ENCODE measurements at places on chromosomes 4 and X.

GRCh38 chrX:13304052-13304451 is 15.8 kb downstream of the ATXN3L start:
- DNase-seq = no peak

DNA sequence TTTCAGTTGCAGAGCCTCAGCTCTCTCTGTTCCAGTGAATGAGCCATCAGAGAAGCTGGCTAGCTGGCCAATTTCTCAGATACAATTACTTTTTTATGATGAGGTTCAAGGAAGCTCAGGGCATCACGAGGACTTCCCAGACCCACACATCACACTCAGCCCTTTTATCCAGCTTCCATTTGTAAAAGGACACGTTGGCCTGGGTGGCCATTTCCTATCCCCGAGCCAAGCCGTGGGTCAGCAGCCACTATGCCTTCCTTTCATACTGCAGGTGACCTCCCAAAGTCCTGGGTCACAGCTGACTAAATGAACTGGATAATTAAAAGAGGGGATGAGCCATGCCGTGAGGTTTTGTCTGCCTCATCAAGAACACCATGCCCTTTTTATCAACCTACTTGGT is 236.9 kb upstream of the PPARGC1A start:
- DNase-seq = no peak

- DNase-seq = no peak
Measured at GRCh38 chr4:53508446-53508845, 82.8 kb downstream of the LNX1 start.

DNA sequence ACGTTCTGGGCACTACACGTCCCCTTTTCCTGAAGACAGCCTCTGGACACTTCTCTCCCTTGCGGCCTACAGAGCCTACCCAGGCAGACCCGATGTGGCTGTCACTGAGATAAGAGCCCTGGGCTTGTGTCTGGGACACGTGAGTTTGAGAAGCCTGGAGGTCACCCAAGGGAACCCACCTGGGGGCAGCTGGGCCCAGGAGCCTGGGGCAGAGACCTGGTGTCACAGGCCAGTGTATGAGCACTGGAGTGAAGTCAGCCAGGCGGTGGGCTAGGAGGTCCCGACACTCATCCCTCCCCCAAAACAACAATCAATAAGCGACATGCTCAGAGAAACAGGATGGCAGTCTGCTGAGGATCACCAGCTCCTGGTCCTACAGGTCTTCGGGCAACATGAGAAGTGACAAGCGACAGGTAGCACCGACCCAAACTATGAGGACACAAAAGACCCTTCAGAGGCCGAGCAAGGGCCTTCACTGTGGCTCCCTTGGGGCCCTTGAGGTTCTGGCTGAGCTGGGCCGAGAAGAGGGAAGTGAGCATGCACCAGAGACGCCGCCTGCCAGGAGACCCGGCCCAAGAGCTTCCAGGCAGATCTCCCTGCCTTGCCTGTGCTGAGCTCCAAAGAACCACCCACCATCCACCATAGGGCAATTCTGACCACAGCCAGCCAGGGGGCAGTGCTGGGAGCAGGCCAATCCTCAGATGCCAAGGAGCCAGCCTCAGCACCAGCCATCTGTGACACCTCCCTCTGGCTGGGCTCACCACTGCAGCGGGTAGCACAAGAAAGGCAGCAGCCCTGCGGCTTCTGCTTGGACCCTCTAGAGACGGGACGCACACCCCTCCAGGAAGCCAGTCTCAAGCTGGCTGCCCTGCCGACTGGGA is 11.0 kb upstream of the DUSP9 start:
- peak; percentile 16 for DNase-seq

DNA sequence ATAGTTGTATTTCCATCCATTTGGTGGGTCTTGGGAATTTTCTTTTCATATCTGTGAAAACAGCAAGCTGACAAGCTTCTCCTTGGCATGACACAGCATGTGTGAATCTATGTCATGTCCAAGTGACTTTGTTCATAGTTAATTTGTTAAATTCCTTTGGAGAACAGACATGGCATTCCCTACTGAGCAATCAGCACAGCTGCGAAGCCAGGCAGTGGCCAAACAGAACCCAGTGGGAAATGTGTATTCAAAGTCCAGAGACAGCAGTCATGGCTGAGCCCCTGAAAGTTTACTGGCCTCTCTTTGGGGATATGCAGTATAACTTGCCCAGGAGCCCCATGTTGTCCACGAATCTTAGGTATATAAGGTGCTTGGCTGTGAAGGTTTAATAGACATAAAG is 474.7 kb downstream of the NKX6-1 start:
- DNase-seq = no peak

GRCh38 chr4:181365671-181366070 is 877.5 kb upstream of the TENM3 start:
- no peak for DNase-seq

DNA sequence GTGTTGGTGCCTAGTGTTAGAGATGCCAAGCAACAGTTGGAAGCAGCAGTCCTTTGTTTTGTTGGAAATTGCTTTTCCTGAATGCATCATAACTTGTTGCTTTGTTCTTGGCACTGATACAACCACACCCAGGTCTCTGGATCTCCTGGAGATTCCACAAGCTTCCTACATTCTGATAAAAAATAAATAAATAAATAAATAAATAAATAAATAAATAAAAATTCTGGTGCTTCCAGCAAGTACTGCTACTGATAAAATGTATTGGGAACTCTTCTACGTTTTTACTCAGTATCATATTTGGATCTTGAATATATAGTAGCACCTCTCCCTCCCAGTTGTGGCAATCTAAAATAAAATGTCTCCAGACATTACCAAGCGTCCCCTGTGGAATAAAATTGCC is 62.7 kb upstream of the GRID2 start:
- no peak for DNase-seq

DNA sequence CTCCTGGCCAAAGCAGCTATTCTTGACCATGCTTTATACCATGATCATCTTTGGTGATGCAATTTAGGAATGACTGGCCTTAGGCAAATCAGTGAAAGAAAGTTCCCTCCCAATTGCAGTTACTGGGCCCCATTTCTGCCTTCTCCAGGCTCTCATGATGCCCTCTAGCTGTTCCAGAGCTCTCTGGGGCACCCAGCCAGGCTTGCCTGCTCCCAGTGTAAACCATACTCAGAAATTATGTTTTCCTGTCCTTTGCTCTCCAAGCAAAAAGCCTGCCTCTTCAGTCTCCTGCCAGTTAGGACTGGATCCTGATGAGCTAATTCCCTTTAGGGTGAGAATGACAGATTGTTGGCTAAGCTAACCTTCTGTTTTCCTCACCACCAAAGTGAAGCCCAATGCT is 85.3 kb upstream of the RBPJ start:
- DNase-seq = no peak

DNA sequence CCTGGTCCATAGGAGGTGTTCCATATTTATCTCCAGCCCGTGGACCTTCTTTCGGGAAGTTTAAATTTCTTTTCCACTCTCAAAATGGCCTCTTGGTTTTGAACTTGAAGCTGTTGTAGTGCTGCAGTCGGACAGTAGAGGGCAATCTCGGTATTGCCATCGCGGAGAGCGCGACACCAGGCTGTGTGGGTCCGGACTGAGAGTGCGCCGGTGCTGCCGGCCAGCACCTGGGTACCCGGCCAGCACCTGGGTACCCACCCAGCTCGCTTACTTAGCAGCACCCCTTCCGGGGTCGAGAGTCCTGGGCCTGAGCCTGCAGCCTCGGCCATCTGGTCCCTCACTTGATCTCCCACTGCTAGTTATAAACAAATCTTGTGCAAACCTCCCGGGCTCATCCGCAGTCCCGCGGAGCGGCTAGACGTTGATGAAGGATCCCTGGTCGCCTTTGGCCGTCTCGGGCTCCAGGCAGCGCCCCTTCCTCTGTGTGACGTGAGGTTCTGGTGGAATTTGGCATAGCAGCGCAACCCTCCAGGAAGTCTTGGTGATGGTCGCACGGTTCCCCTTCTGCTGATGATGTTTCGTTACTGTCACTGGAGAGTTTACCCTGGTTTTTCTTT is 18.0 kb downstream of the FAM9A start:
- peak; percentile 43 for DNase-seq

- no peak for DNase-seq
Measured at GRCh38 chr4:70701271-70701670, 12.9 kb downstream of the UTP3 start.

GRCh38 chr4:90349636-90350035 is 222.4 kb downstream of the CCSER1 start:
- no peak for DNase-seq

DNA sequence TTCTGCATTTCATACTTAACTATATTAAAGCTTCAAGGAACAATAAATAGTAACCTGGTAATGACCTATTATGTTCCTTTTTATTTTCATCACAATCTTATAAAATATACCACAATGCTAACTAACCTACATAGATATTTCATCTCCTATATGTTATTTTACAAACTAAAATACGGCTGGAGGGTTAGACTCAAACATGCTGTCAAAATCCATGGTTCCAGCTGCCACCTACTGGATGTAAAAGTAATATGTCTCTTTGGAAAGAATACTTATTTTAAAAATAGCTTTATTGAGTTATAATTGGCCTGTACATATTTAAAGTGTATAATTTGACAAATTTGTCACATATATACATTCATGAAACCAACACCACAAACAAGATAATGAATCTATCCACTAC is 15.0 kb downstream of the RGN start:
- peak; percentile 23 for DNase-seq

DNA sequence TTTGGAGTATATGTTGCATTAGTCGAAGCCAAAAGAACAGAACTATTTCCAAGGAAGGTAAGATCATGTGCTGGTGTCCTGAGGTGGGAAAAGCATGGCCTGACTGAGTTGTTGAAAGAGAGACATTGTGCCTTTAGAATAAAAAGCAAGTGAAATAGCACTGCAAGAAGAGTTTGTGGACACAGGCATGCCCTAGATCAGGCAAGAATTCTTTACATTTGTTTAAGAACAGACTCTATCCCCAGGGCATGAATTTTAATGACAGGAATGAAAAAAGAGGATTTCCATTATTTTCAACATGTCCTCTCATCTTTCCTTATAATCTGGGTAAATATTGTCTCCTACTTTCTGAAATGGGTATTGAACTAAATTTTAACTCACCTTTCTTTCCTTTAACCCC is 516.2 kb upstream of the GALNT7 start:
- DNase-seq = no peak

DNA sequence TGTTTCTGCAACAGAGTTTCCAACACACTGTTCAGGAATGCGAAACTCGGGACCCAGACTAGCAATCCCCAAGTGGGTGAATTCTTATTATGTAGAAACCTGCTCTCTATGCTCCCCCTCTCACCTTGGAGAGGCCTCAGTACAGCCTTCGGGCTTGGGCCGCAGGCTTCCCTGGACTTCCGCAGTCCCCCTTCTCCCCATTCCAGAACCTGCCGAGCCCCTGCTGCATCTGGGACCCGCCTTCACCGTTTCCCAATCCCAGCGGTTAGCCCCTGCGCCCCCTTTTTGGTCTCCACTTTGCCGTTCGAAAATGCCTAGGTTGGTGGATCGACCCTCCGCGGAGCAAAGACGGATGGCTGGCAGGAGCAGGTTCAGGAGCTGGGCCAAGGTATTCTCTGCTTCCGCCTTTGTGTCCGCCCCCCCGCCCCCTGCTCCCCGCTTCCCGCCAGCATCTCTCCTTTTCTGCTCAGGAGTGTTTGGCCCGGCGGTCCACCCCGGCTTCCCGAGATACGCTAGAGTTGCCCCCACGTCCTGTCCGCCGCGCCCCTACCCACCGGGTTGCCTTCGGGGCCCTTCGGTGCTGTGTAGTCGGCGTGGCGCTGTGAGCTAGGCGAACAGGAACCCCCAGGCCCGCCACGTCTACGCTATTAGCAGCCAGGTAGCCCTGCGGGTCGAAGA is 11.5 kb downstream of the HAND2 start:
- no peak for DNase-seq

DNA sequence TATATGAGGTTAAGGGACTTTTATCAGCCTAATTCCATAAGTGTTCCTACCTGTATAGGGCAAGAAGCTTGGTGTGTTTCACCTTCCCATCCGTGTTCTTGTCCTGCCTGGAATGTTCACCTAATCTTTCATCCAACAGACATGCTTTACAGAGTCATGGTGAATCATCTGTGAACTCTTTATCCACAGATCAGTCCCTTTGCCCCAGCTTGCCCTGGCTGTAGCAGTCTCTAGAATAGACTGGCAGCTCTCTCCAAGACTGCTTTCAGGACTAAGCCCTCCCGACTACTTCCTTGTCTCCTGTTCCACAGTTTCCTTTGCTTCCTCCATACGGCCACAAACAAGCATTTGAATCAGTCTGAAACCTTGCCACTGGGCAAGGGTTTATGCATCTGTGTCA is 177.9 kb upstream of the IL15 start:
- no peak for DNase-seq

DNA sequence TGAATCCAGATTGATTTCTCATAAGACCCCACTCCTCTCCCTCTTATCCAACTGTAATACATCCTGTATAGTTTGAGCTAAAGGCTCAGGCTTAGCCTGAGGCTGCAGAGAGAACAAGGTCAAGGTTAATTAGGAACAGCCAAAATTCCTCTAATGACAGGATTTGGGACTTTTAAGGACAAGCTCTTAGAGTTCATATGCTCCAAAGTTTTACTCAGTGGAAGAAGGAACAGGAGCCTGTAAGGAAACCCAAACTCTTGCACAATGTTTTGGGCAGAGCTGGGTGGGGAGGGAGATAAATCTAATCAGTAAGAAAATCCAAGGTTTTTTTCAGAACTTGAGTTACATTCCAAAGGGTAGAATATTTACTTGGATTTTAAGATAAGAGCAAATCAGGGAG is 238.8 kb downstream of the QDPR start:
- DNase-seq = no peak

DNA sequence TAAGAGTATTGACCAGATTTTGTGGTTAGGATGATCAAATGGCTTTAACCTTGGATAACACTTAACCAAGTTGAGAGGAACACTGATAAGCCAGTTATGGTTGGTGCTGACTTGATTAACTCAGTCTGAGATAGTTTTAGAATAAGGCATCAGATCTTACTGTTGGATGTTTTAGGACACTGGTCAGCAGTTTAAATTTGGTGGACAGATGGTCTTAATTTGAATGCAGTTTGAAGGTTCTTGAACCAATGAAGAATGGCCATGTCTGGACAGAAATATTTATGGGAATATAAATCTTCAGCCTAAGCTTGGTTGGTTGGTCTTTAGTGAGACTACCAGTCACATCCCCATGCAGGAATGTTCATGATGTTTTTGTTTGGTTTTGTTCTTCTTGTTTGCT is 2.6 kb upstream of the GIMD1 start:
- DNase-seq = no peak

- peak; percentile 83 for DNase-seq
Measured at GRCh38 chr4:165476214-165477098, 97.6 kb downstream of the CPE start.

DNA sequence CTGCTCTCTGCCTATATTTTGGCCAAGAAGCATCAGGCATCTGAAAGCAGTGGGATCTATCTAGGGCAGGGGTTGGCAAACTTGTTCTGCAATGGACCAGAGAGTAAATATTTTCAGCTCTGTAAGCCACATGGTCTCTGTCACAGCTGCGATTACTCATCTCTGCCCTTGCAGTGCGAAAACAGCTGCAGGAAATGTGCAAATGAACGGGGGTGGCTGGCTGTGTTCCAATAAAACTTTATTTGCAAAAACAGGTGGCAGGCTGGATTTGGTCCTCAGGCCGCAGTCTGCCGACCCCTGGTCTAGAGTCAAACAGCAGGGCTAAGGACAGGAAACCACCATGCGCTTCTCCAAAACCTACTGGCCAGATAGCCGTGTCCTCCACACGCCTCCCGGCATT is 48.6 kb downstream of the ACOX3 start:
- DNase-seq = no peak

GRCh38 chr4:162115333-162115732 is 48.5 kb downstream of the FSTL5 start:
- DNase-seq = no peak

- DNase-seq = no peak
Measured at GRCh38 chr4:143224255-143224654, 39.5 kb downstream of the USP38 start.

Measured in erythroblast (primary cell).